Stimulated activated CD4-positive, alpha-beta T cell treated with anti-CD3 and anti-CD28 coated beads, TNF-alpha, amount 100 ng/mL, for 1 hour (primary cell): ENCODE measurements at places on chromosomes 7 and 10.

DNA sequence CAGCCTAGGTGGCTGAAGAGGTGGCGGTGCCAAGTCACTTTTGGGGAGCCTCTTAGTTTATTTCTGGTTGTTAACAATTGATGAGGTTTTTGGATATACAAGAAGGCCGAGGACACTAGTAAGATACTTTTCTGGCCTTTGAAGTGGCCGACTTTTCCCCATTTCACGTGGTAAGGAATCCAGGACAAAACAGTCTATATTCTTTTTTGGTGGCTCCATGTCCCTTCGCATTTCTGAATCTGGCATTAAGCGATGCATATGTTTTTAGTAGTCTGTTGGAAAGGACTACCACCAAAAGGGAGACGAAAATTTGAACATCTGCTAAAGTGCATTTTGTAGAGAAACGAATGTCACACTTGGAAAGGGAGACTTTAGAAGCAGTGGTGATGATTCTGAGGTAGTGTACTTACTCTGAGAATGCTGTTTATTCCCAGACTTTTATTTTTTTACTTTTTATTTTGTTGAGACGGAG is 1.5 kb downstream of the MLLT10 start:
- no peak for DNase-seq

DNA sequence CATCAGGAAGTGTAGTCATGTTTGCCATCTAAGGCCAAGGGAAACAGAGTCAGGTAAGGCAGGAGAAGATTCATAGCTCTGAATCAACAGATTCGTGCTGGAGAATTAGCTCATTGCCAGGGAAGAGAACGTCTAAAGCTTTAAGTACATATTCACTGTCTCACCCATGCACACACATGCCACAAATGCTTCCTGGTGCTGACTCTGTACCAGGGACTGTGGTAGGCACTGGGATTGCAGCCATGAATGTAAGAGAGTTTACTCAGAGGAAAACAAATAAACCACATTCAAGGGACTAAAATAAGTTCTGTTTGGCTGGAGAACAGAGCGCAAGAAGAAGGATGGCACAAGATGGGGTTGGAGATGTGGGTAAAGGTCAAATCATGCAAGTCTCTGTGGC is 89.8 kb upstream of the HPS1 start:
- DNase-seq: no peak

- DNase-seq: no peak
Observed at GRCh38 chr7:116727432-116728009, 55.5 kb downstream of the MET start.

DNA sequence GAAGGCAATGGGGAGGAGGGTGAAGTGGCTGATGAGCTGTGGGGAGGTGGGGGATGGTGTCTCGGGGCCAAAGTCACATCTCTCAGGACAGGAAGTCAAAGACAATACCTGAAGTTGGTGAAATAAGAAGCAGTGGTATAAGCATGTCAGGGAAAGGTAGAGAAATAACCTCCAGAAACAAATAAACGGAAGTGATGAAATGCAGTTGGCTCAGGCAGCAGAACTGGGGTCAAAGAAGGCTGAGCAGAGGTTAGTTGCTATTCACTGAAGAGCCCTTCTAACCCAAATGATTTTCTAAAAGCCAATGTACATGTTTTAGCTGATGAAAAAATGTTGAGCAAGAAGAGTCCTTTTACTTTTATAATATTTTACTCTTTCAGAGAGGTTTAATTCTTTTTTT is 78.6 kb upstream of the ADRB1 start:
- no peak for DNase-seq

- DNase-seq: no peak
Observed at GRCh38 chr10:88170628-88171027, 307.2 kb downstream of the PTEN start.

- DNase-seq: no peak
Observed at GRCh38 chr10:123642697-123643096, 23.5 kb upstream of the GPR26 start.

DNA sequence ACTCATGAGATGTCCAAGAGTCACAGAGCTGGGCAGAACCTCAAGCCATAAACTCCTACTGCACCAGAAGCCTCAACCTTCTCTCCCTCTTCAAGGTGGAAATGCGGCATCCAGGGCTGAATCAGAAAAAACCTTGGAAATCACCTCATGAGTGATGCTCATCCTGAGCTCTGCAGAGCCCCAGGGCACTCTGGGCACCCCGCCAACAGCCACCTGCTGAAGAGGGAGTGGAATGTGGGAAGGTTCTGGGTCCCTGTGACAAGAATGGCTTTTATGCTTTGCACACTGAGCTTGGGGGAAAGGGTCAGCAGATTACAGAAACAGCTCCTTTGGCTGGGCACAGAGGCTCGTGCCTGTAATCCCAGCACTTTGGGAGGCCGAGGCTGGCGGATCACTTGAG is 18.8 kb downstream of the NUDT1 start:
- DNase-seq: no peak

DNA sequence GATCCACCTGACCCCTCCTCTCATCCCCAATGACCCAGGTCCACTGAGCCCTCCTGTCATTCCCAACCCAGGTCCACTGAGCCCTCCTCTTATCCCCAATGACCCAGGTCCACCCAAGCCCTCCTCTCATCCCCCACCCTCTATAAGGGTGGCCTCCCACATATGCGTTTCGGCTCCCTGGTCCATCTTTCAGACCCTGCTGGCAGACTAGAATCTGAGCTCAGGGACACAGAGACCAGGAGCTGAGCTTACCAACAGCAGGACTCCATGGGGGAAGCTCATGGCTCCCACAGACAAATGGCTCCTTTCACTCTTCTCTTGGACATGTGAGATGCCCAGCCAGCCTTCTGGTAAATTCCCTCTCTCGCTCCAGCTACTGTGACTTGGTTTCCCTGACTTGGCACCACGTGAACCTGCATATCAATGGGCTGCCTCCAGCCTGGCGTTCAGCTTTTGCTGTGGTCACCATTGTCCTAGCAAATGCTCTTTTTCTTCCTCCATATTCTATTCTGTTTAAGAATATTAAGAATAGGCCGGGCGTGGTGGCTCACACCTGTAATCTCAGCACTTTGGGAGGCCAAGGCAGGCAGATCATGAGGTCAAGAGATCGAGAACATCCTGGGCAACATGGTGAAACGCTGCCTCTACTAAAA is 24.8 kb upstream of the INPP5A start:
- no peak for DNase-seq

- DNase-seq: no peak
Observed at GRCh38 chr10:61870526-61870895, 31.0 kb upstream of the ARID5B start.

- no peak for DNase-seq
Observed at GRCh38 chr10:71549766-71550533, 153.2 kb downstream of the CDH23 start.

DNA sequence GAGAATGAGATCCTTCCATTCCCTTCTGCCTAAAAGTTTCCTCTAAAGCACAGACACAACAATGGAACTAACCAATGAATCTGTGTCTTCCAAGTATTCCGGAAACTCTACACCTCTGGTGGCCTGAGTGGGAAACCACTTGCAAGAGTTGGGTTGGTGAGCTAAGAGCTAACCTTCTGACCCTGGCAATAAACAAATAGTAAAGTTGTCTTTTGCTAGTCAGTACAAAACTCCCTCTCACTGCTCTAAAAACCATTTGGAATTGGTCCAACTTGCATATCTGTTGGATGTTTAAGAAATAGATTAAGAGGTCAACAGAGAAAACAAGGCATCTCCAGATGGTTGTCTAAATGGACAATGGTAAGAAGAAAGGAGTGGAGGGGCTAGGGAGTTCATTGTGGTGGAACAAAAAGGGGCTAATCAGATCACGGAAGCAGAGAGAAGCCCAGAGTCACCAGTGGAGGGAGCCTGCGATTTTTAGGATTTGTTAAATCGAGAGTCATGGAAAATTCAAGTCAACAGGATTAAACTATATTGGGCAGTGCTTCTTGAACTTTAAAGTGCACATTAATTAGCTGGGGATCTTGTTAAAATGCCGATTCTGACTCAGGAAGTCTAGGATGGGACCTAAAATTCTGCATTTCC is 192.3 kb downstream of the EVX1 start:
- no peak for DNase-seq

DNA sequence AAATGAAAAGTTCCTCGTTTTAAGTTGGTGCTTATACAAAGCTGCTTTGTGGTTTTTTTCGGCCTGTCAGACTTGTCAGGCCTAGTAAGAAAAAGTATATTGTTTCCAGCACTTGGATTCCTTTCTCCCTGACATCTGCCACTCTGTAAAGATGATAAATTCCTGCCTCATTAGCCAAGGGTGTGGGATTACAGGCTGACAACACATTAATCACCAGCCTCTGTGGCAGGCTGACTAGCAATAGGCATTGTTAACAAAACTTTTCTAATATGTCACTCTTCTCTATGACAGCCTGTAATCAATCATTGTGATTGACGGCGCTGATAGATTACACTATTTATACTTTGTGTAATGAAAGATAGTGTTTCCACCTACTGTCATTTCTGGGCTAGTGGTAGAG is 682.5 kb downstream of the LRMDA start:
- no peak for DNase-seq
